Stimulated activated naive CD8-positive, alpha-beta T cell treated with anti-CD3 and anti-CD28 coated beads, Interleukin-15, Interleukin-2, amounts not matched to agents 100 U/mL and 50 U/mL, for 24 hours (primary cell): ENCODE measurements at places on chromosomes 3 and 15.

DNA sequence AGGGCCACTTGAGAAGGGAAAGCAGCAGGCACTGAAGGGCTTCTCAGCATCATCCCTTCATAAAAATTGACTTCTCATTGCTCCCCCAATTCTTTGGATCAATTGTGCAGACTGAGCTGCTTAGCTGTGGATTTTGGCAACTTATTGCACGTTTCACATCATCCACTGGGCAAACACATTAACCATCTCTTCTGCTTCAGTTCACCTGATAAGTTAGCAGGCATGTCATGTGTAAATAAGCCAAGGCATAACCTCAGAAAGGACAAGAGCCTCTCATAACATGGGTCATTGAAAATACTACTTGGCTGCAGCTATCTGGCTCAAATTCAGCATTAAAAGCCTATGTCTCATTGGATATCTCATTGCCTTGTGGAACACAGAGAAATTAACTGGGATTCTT lies 366.5 kb downstream of the LRRC3B start:
- no peak for DNase-seq

DNA sequence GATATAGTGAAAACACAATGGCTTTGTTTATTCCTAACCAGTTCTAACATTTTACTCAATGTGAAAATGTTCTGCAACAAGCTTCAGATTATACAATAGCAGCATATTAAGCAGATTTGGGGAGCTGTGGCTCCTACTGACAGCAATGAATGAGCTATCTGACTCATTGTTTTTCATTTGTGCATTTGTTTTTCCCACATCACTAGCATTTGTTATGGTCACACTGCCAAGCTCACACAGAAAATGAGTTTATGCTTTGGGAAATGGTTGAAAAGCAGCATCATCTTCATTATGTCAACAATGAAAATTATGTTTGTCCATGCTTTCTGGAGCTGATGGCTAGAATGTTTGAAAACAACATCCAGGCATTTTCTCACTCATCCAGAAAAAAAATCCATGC lies 53.5 kb downstream of the ZPLD1 start:
- no peak for DNase-seq

DNA sequence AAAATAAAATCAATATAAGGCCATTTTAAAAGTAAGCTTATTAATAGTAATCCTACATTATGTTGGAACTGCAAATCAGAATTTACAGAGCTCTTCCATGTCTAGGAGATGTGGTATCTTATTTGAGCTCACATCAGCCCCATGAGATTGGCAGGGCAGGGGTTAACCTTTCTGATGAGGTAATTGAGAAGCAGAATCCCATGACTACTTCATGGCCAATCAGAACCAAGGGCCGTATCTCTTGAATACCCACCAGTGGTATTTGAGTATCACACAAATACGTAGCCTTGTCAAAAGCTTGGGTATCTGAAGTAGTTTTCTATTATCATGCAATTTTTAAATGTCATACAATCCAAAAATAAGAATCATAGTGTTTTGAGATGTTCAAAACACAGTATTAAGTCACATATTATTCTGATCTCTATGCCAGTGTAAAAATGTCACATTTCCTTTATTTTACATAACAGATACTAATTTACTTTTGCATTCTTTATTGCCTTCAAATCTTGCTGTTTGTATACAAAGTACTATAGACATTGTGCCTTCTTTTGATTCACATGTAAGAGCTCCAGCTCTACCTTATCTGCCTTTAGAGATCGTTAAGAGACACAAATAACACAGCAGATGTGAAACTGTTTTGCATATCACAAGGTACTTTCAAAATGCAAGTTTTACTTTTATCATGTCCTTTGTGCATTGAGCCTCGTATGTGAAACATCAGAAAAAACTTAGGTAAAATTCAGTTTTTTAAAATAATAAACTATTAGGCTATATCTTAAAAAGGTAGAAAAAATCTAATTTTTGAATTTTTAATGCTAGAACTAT lies 251.7 kb upstream of the GOLGA6L4 start:
- DNase-seq, result no peak

GRCh38 chr3:150286390-150287147 lies 121.5 kb upstream of the TSC22D2 start:
- no peak for DNase-seq
